ENCODE measurements at places on chromosomes 16 and 17.

GRCh38 chr17:61411261-61412142, 11.9 kb downstream of the TBX2 start:
- no peak for DNase-seq

DNA sequence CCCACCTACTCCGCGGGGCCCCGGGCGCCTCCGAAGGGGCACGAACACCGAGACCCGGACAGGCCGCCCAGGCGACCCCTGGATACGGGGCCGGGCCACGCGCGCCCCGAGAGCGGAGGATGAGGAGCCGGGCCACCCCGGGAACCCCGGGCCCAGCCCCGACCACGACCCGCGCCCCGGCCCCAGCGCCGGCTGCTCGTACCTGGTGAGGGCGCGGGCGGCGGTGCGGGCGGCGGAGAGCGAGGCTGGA, 192 bp downstream of the FASN start:
- no peak for DNase-seq

DNA sequence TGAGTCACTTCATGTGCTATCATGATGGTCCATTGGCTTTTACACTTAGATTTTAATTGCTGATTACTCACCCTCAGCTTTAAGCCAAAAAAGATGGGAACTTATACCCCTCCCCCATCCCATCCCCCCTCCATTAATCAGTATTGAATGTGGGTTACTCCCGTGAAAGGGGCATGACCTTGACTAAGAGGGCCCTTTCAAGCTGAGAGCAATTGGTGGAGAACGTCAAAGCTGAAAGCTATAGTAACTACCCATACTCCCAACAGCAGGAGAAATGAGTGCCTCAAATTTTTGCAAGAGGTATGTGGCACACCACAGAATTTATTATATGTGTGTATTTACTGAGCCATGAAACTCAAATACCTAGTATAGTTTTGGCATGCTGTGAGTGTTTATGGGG, 99.7 kb upstream of the CDH8 start:
- no peak for DNase-seq

- DNase-seq = no peak
Measured at GRCh38 chr17:77184474-77184873, 43.7 kb downstream of the SEC14L1 start.

DNA sequence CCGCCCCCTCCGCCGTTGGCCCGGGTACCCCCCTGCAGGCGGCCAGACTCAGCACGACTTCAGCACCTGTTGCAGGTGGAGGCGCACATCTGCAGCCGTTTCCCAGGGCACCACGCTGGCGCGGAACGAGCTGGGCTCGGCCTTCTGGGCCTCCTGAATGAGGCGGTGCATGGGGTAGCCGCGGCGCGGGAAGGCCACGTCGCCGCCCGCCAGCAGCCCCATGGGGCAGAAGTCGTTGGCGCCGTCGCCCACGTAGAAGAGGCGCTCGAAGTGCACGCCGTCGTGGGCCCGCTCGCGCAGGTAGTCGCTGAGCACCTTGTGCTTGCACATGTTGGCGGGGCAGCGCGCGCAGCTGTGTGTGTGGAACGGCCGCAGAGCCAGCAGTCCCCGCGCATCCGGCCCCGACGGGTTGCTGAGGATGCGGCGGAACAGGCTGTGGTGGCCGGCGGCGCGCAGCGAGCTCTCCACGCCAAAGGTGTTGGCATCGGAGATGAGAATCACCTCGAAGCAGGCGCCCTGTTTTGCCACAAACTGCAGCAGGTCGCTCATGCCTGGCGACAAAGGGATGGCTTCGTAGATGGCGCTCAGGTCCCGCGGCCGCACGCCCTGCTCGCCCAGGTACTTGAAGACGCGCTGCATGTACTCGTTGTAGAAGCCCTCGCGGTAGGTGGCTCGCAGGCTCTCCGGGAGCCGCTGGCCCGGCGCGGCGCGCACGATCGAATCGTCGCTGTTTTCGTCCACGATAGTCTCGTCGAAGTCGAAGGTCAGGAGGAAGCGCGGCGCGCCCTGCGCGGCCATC, 6.2 kb downstream of the PHOSPHO1 start:
- no peak for DNase-seq

DNA sequence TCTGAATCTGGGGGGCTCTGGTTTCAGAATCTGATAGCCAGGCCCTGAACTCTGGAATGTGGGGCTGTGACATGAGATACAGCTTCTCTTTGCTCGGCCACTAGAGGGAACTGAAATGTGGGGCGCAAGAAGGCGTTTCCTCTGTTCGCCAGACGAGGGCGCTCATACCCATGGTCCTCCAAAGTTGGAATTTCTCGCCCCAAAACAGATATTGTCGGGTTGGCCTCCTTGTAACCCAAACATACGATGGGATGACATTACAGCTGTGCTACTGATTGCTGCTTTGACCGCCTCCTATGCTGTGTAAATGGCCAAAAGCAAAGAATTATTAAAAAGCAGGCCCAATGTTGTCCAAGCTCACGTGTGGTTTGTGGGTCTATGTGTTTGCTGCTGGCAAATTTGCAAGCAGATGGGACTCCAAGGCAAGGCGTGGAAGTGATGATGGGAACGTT, 13.1 kb upstream of the MSI2 start:
- no peak for DNase-seq

DNA sequence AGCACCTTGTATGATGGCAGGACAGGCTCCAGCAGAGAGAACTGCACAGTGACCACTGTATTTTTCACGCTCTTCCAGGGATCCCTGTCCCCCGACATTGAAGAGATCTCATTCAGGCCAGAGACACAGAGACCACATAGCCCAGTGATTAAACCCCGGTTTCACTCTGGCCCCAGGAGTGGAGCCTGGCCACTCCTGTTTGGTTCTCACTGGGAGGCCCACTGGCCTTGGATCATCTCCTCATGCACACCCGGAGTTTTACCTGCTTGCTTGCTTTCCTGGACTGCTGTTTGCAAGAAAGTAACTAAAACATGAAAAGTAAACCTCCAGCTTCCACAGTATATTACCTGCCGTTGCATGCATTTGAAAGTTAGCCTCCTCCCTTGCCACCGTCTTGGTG, 13.2 kb upstream of the CLEC18C start:
- DNase-seq = no peak

DNA sequence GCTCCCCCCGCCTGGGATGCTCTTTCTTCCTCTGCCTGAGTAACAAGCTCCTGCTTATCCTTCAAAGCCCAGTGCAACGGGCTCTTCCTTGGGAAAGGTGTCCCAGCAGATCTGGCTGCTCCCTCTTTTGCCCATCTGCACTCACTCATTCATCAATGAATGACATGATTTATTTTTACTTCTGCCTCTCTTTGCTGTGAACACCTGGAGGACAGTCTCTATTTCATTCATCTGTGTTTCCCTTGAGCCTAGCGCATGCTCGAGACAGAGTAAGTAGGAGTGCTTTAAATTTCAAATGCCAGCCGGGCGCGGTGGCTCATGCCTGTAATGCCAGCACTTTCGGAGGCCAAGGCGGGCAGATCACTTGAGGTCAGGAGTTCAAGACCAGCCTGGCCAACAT, 22.0 kb upstream of the GINS2 start:
- DNase-seq = no peak

- DNase-seq = no peak
Measured at GRCh38 chr17:882827-883585, 96.6 kb downstream of the NXN start.

DNA sequence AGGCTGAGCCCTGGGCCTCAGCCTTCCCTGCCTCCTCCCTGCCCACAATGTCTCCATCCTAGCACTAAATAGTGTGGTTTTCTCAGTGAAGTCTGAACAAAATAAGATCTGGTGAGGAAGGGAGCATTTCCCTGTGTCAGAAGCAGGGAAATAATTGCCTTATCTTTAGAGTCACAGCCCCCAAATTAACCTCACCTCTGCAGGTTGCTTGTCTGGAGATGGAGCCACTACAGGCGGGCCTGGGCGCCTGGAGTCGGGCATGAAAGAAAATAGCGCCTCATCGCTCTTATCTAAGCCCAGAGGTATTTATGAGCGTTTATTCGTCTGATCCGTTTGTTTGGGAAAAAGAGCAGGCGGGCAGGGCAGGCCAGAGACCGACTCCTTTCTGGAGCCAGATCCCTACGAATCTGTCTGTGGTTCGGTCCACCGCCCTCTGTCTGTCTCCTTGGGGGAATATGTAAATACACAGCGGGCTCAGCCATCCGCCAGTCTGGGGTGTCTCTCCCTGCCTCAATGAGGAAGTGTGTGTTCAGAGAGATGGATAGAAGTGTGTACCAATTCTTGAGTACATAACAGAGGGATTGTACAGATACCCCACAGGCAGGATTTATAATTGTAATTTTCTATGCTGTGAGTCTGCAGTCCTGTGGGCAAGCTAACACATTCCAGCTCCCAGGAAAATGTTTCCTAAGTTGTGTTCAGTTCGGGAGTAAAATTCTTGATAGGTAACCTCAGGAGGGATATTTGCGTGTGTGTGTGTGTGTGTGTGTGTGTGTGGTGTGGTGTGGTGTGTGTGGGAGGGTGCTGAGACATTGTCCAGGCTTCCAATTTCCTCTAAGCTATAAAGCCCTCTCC, 4.3 kb downstream of the HOXB6 start:
- no peak for DNase-seq

DNA sequence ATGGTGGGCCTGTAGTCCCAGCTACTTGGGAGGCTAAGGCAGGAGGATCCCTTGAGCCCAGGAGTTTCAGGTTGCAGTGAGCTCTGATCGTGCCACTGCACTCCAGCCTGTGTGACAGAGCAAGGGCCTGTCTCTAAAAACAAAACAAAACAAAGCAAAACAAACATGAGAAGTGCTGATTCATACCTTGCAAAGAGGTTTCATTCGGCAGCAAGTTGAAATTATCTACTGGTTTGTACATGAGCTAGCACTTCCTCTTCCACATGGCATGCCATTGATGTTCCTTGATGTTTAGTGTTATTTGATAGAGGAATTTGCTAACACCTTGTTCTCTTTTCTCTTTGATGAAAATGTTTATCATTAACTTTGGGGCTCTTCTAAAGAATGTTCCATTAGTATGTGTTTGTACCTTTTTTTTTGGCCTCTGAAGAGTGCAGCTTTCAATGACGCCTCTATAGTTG, 50.6 kb downstream of the SPECC1 start:
- no peak for DNase-seq

DNA sequence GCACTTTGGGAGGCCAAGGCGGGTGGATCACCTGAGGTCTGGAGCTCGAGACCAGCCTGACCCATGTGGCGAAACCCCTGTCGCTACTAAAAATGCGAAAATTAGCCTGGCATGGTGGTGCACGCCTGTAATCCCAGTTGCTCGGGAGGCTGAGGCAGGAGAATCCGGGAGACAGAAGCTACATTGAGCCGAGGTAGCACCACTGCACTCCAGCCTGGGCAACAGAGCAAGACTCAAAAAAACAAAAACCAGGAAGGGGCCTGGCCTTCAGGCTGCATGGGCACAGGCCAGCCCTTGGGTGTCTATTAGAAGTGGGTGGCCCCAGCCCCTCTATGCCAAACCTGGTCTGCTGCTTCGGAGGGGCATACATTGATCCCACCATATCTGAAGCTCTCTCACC, 56.0 kb downstream of the PSMD12 start:
- no peak for DNase-seq

- DNase-seq = no peak
Measured at GRCh38 chr17:73066148-73066884, 26.2 kb downstream of the SLC39A11 start.

DNA sequence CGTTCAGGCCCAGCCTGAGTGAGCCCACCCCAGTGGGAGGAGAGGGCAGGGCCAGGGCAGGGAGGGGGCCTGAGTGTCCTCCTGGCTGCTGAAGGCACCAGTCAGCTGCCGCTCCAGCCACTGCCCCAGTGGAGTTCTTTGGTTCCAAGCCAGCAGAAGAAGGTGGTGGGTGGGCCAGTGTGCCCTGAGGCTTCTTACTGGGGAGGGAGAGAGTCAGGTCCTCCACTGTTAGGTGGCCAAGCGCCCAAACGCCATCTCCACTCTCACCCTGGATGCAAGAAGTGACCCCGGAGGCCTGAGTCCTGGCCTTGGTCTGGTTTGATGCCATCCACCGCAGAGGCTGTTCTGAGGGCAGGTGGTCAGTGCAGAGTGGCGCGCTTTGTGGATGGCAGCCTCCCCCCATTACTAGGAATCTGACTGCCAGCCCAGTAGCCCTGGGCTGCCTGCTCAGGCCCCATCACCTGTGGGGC, 2.2 kb downstream of the RNF213 start:
- DNase-seq = no peak

GRCh38 chr16:27259710-27260109, 8.9 kb downstream of the NSMCE1 start:
- no peak for DNase-seq

DNA sequence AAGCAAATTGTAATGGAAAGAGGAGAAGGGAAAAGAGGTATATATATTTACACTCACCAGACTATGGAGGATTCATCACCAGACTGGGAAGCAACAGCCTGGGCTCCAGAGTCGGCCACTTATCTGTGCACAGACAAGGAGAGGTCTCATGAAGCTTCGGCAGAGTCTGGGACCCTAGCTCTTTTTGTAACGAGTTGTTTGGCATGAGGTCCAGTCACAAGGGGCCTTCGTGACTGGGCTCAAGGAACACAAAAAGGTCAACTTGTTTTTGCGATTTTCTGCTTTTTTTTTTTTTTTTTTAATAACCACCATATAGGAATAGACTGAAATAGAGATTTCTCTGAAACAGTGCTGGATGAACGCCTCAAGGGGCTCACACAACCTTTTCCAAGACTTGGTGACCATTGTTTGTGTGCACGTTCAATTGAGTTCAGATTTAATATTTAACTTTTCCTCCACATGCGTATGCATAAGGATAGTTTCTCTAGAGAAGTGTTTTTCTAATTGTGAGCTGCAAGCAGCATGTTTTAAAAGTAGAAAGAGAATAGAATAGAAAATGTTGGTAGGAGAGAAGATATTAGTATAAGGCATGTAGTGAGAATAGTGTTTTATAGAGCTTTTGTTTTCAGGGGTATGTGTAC, 25.8 kb downstream of the BPTF start:
- no peak for DNase-seq

DNA sequence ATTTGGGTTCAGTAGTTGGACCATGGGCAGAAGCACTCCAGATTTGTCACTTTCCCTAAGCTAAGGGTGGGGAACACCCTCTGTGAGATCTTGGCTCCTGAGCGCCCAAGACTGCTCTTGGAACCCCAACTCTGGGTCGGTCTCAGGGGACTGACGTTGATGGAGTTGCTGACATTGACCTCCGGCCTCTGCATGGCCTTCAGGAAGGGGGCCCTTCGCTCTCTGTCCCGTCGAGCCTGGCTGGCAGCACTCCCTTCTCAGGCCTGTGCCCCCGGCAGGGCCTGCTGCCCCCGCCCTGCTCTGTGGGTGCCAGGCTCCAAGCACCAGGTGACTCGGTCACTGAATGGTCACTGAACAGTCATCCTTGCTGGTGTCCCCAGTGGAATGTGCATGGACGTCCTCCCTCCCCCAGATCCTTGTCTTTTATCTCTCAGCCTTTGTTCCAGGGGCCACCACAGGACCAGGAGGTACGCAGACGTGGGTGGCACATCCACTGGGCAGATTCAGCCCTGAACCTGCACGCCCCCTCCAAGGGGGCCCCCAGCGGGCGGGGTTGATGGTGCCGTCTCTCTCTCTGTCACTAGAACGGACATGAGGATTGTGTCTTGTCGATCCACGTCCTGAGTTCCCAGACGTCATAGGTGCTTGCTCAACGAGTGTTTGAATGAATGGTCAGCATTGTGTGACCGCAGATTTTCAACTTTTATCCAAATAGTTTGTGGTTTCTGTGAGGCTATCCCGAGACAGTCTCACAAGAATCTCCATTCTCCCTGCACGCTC, 314.5 kb downstream of the SEC14L1 start:
- DNase-seq = no peak
